ENCODE measurements at places on chromosomes 11 and 22.

GRCh38 chr11:63517156-63517555 is 11.3 kb downstream of the LGALS12 start:
- DNase-seq = no peak

DNA sequence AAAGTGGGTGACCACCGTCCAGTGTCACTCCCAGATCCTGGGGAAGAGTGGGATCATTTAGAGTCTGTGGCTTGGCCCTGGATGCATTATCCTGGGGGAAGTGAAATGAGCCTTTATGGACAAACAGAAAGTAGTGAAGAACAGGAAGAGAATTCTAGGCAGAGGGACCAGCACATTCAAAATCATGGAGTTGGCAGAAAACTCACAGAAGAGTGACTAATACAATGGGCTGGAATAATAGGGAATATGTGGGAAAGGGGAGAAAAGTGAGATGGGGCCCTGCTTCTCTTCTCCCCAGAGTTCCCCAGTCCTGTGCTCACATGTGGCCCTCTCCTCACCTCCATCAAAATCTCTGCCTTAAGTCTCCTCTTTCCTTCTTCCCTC is 84.3 kb downstream of the CCDC81 start:
- no peak for DNase-seq

DNA sequence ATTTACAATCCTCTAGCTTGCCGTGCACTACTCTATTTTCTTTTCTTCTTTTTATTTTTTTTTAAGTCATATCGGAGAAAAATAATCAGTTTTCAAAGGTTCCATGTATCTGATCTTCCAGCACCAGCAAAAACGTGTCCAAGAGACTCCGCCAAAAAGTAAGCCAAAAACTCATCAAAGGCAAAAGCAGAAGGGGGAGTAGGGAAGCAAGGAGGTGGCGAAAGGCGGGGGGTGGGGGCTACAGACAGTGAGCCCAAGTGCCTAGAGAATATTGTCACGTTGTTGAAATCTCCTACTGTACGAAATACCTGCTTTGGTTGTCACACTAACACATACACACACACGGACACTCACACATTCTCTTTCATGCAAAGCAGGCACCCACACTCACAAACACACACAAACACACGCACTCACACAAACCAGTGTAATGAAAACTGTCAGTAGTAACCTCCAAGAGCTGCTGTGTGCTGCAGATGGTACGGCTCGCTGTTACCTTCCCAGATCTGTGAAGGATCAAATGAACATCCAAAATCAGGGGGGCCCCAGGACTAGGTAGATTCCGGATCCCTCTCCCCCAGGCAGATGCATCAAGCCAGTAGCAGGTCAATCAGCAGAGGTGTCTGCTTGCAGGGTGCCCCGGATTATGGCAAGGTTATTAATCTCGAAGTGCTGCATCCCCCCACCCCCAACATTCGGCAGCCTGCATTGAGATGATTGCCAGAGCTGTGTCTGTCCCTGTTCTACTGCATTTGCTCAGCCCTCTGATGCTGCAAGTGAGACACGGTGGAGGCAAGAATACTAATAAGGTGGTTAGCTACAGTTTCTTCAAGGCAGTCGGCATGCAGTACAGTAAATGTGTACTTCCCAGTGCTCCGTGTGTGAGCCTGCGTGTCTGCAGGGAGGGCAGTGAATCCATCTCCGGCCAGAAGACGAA is at the start of gene LRRC4C:
Gene LRRC4C (minus strand): TSS at position 188 of the 937 bp plus-strand sequence.
- DNase-seq = no peak

DNA sequence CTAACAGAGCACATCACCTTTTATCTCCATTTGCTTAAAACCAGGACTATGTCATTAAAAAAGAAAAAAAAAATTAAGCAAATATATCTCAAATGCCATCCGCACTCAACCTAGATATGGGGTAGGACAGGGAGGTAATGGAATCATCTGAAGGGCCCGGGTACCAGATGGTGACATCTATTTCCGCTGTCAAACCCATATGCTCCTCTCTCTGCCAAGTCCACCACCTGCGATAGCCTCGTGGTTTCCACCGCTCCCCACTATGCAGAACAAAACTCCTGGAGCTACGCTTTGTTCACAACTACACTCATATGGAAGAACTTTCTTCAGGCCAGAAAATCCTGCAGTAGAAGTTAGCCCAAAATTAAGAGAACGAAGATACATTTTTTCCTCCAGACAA is 31.4 kb downstream of the FEZ1 start:
- DNase-seq = no peak

- DNase-seq = no peak
These were observed 82.5 kb downstream of the ARL14EP start for GRCh38 chr11:30405385-30405784.

GRCh38 chr11:60095477-60096120 is 7.1 kb downstream of the MS4A2 start:
- DNase-seq = no peak

DNA sequence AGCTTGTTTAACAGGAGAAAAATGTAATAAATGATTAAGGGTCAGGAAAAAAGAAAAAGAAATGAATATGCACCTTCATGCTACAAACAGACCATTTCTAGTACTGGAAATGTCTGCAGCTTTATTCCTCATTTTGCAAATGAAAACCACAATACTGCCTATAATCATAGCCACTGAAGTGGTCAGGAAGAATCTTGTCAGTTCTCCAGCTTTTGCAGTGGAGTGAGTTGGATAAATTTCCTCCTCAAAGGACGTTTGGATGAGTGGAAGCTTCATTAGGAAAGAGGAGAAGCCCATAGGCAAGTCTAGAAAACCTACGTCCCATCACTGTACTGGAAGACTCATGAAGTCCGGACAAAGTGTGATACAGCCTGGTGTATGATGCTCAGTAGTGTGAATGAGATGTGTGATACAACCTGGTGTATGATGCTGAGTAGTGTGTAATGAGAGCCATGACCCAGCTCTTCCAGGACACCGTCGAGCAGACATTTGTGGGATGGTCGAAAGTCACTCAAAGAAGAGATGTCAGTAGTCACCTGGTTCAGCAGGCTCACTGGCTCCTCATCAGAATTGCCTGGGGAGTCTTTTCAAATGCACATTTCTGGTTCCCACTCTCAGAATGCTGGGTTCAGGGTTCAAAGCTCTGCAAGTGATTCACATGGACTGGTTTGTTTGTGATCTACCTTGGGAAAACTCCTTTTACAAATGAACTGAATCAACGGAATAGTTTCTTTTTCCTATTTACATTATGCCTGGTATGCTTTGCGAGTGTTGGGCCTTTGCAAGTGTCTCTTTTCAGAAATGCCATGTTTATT is 101.3 kb downstream of the PDHX start:
- DNase-seq = no peak
